Transverse colon (tissue), 4 donors: ENCODE measurements at places on chromosomes 3 and 15. TPM values are rescaled to one million over a fixed set of nuclear protein-coding genes. Genes with fewer than 3 reads are reported as not detected.
A peak's percentile ranks its signal among the peaks of the same experiment; 100 is the strongest.

The TIMP4 gene
- 2.4 TPM for total RNA-seq

- DNase-seq, result no peak
These were observed 270.8 kb downstream of the OPA1 start for GRCh38 chr3:193863657-193864357.

DNA sequence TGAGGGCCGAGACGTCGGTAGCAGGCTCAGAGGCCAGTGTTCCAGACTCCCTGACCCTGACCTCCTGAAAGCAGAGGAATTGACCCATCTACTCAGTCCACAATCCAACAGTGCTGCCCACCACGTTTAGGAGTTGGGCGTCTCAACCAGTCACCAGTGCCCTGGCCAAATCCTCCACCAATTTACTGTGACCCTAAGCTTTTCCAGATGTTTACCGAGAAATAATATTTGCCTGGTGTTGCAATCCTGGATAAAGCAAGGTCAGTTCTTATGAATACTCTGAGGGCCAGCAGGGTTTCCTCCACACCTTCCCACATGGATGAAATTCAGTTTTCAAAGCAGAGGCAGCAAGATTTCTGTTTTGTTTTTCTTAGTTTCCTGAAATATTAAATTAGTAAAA is 7.5 kb upstream of the APOD start:
- no peak for DNase-seq

GRCh38 chr15:51185213-51186159 is 90.8 kb upstream of the TNFAIP8L3 start:
- no peak for DNase-seq

DNA sequence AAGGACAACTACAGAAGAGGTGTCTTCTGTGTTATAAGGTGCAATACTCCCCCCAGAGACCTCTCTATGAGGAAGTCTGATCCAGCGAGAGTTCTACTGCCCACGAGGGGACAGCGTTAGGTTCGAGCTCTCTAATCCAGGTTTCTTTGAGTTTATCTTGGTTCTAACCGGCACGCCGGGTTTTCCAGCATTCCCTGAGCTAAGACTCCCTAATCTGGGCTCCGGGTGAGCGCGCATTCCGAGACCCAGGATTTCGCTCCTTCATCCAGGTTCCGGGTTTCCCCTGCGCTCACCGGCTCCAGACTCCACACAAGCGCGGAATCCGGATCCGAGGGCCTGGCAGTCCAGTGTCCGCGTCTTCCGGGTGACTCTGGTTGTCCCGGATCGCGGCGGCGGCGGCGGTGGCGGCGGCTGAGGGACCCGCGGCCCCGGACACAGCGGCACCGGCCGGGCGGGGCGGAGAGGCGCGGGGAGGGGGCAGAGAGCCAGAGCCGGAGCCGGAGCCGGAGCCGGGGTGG is at the start of gene ZNF609:
Gene ZNF609 (plus strand): TSS at position 373 of the 518 bp plus-strand sequence. CDS start 38,842 bp downstream, outside the sequence.
- DNase-seq, result peak; percentile 97
